PC-3 (cell line): ENCODE measurements at places on chromosomes 11 and 22.
A peak's percentile ranks its signal among the peaks of the same experiment; 100 is the strongest.

- DNase-seq, result no peak
Measured at GRCh38 chr11:8312986-8313385, 49.3 kb upstream of the LMO1 start.

DNA sequence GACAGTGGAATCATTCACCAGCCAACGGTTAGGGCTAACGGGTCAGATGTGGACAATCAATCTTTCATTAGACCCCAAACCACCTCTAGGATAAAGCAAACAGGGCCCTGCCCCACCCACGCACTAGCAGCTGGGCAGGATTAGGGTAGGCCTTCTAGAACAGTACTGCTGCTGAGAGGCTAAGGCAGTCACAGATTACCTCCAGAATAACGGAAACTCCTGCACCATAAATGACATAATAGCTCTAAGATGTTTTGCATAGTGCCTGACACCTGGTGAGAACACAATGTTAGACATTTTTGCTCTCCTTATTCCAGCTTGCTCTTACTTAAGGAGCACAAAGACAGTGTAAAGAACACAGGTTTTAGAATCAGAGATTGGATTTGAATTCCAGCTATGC is 1.8 kb downstream of the SYTL2 start:
- no peak for DNase-seq

- DNase-seq, result no peak
Measured at GRCh38 chr22:49577168-49578060, 250.3 kb downstream of the BRD1 start.

DNA sequence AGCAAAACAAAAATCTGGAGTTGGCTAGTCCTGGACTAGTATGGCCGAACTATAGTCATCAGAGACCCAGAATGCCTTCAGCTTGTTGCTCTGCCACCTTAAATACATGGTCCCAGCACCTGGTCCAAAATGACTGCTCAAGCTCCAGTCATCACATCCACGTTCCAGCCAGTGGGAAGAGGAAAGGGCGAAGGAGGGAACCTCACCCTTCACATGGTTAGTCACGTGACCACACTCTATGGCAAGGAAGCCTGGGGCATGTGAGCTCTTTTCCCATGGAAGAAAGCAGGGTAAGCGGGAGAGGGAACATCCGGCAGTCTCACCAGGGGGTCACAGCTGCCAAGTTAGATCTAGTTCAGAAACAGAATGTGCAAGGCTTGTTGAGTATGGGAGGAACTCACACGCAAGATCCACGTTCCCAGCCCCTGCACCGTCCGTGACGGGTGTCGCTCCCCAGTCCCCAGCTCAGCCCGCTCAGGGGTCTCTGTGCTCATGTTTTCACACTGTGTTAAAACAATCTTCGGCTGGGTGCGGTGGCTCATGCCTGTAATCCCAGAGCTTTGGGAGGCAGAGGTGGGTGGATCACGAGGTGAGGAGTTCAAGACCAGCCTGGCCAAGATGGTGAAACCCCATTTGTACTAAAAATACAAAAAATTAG is 1.9 kb upstream of the ANO9 start:
- peak; percentile 8 for DNase-seq

GRCh38 chr11:34846467-34846866 is 69.7 kb downstream of the APIP start:
- DNase-seq, result no peak

DNA sequence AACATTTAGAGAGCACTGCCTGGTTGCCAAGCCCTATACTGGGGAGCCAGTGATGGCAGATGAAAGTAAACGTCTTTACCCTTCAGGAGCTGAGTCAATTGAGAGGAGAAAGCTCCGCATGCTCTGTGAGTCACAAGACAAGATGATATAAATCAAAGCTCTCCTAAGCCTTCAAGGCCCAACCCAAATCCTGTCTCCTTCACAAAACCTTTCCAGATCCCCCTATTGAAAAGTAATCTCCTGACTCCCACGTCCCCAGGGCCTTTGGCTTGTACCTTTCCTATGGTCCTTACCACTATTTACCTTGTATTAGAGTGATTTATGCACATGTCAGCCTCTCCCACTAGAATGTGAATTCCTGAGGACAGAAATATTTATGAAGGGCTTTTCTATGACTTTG is 230.1 kb upstream of the TENM4 start:
- no peak for DNase-seq

DNA sequence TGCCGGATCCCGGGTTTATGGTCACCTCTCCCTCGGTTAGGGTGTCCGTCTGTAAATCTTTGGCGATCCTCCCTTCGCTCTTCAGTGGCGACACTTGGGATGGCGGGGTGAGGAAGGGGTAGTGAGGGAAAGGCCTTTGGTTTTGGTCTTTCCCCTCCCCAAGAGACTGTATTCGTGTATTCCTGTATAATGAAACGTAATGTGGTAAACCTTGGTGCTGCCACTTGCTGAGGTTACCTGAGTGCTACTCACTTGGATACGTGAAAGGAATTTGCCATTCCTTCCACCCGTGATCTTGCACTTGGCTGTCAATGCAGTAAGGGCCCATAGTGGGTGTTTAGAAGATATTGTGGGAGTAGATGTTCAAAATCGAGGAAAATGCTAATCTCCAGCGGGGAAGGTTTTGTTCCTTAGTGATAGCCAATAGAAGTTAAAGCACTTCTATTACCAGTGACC is 578 bp upstream of the NUP160 start:
- no peak for DNase-seq

- peak; percentile 65 for DNase-seq
Measured at GRCh38 chr11:125514336-125515101, 18.5 kb upstream of the FEZ1 start.

DNA sequence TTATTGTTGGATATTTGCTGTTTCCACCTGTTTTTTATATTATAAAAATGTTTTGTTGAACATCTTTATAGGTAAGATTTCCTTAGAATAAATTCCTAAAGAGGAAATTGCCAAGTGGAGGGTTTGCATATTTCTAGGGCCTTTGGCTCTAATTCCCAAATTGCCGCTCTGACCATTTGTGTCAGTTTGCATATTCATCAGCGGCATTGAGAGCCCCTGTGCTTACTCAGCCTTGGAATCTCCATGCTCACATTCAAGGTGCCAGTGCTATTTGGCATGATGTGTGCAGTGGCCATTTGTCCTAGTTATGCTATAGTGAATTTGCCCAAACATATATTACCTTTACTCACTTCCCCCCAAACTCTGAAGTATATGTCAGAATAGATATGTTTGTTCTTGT is 25.5 kb downstream of the KREMEN1 start:
- DNase-seq, result no peak

- DNase-seq, result no peak
Measured at GRCh38 chr11:12755510-12756453, 81.6 kb downstream of the TEAD1 start.

DNA sequence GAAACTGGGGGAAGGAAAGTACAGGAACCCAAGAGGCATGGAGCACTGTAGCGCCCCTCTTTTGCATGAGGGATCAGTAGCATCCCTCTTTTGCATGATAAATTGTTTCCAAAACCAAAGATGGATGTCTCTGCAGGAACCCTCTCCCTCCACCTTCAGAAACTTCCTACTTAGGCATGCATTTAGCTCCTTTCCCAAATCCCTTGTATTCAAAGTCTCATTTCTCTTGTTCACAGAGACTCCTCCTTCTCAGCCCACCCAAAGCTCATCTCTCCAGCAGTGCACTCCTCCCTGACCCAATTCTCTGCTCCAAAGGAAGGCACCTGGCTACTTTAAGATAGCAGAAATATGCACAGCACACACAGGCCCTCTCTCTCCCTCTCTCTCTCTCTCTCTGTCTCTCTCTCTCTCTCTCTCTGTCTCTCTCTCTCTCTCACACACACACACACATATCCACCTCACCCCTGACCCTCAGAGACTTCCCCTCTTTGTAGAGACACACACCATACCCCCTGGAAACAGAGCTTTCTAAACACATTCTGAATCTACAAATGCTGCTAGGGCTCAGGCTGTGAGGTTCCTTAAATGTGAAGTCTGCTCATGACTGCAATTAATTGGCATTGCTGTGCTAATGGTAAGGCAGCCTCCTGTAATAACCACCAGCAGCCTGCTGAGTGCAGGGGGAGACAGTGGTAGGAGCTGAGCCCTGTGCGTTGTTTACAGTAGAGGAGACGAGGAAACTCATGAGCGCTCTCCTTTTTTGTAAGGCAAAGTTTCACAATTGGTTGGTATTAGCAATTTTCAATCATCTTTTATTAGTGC is 519.6 kb downstream of the NTM start:
- DNase-seq, result no peak

DNA sequence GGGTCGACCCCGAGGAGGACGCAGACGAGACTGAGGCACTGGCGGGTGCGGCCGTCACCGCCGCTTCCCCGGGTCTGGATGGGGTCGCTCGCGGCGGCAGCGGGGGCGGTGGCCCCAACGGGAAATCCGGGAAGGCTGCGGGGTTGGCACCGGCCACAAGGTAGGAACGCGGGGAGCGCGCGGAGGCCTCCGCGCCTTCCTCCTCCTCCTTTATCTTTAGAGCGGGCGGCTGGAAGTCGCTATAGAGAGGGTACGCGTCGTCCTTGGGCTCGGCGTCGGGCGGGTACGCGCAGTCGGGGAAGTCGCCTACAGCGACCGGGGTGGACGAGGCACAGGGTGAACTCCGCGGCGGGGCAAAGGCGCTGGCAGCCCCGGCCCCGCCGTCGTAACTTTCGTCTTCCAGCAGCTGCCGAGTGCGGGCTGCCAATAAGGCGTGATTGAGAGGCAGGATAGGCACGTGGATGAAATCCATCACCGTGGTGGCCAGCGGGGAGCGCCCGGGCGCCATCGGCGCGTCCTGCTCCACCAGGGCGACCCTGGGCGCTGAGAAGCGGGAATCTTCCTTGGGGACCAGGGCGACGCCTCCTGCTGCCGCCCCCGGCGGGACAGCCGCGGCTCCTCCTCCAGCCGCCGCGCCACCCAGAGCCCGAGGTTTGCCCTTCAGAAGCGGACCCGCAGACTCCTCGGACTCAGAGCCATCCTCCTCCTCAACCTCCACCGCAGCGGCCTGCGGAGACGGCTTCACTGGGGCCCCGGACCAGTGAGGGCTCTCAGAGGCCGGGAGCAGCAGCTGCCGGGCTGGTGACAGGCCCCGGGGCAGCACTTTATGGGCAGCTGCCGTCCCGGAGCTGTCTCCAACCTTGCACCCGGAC is 1.7 kb downstream of the PGR start:
- DNase-seq, result no peak

- no peak for DNase-seq
Measured at GRCh38 chr11:120945042-120945441, 78.9 kb upstream of the TBCEL start.

DNA sequence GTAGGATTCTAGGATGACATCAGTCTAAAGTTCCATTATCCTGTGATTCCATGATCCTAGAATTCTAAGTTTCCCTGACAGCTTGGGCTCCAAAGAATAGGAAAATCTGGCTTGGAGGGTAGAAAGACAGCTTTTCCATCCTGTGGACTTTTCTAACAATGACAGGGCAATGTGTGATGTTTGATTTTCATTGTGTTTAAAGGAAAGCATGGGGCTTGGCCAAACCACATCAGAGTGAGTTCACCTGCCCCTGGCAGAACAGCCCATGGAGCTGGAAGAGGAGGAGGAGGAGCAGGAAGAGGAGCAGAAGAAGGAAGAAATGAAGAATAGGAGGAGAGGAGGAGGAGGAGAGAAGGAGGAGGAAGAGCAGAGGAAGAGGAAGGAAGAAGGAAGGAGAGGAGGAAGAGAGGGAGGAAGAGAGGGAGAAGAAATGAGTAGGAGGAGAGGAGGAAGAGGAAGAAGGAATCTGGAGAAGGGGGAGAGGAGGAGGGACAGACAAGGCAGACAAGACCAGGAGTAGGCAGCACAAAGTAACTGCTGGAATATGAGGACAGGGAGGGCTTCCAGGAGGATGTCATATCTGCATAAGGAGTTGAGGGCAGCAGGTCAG is 53.1 kb upstream of the WNT11 start:
- peak; percentile 76 for DNase-seq

GRCh38 chr11:22930816-22931594 is 70.7 kb upstream of the CCDC179 start:
- no peak for DNase-seq

DNA sequence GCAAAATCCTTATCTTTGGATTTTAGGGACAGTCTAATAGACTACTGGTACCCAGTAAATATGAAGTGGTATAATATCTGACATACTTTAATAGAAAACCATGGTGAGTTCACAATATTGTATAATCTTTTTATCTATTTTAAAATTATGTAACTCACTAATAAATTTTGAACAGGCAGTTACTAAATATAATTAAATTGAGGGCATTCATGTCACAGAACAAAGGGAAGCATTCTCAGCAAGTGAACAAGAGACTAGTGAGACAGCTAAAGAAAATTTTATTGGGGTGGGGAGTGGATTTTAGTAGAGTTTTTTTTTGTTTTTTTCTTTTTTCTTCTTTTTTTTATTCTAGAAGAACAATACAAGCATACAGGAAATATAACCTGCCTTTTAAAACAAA is 55.0 kb downstream of the DNAJC24 start:
- no peak for DNase-seq

GRCh38 chr22:30398685-30399680 is 2.2 kb downstream of the SEC14L2 start:
- no peak for DNase-seq

DNA sequence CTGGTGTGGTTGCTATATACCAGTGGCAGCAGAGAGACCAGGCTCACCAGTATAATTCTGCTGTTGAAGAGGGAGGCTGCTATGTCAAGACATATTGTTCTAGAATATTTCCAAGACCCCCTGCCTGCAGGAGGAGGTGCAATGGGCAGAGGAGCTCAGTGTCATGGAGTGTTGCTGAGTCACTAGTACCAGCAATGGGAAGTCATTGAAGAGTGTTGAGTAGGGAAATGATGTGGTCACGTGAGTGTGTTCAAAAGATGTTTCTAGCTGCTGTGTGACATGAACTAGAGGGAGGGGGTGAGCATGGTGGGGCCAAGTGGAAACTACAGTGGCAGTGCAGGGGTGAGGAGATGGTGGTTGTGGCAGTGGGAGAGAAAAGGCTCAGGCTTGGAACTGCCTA is 76.3 kb upstream of the BIRC3 start:
- no peak for DNase-seq

- peak; percentile 38 for DNase-seq
Measured at GRCh38 chr11:75800728-75801361, 14.2 kb upstream of the UVRAG start.

- DNase-seq, result no peak
Measured at GRCh38 chr11:36156817-36157519, 132.3 kb downstream of the COMMD9 start.

GRCh38 chr11:73218106-73218829 is at the start of gene P2RY2:
Gene P2RY2, plus strand, starts transcription at chr11:73218281. Its CDS starts 15,879 bp downstream, at chr11:73234160.
- DNase-seq, result peak; percentile 81

GRCh38 chr11:86918973-86919372 is 36.2 kb downstream of the FZD4 start:
- DNase-seq, result no peak

DNA sequence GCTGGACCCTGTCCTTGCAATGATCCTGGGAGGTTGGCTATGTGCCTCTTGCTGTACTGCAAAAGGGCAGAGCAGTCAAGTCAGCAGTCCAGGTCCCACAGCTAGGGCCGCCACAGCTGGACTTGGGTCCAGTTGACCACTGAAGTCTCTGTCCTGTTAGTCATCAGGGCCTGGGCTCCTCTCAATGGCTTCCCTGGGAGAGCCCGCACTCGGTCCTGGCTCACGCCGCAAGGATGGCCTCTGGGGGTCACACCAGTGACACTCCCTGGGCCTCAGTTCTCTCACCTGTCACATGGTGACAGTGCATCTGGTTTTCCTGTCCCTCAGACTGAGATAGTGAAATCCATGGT is 85.1 kb downstream of the NECTIN1 start:
- no peak for DNase-seq

- DNase-seq, result peak; percentile 15
Measured at GRCh38 chr11:10667521-10667885, 26.1 kb downstream of the IRAG1 start.

- no peak for DNase-seq
Measured at GRCh38 chr22:17369439-17370025, at the start of gene CECR2. Gene CECR2, plus strand, starts transcription at chr22:17369460. Its CDS starts 324 bp downstream, at chr22:17369784.
